Fibroblast of villous mesenchyme (primary cell): ENCODE measurements at places on chromosomes 5 and 9. TPM values are rescaled to one million over a fixed set of nuclear protein-coding genes. Genes with fewer than 3 reads are reported as not detected.
A peak's percentile ranks its signal among the peaks of the same experiment; 100 is the strongest.

- no peak for DNase-seq
Observed at GRCh38 chr9:112337547-112337946, 4.1 kb upstream of the PTBP3 start.

DNA sequence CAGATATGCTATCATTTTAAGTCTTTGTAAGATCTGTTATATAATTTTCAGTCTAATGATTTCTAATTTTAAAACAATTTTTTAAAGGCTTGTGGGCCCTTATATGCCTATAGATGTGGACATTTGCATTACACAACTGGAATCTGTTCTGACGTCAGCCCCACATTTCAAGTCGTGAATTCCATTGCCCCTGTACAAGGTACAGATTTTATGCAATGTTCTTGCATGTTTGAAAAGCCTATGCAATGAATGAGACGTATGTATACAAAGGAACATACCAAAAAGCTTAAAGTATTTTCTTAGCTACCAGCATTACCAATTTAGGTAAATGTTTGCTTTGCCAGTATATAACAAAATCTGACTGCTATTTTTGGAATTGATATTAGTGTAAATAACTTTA is 77.2 kb downstream of the ITGA1 start:
- peak; percentile 97 for DNase-seq

- DNase-seq = peak; percentile 63
Observed at GRCh38 chr5:38831909-38832308, 13.9 kb upstream of the OSMR start.

DNA sequence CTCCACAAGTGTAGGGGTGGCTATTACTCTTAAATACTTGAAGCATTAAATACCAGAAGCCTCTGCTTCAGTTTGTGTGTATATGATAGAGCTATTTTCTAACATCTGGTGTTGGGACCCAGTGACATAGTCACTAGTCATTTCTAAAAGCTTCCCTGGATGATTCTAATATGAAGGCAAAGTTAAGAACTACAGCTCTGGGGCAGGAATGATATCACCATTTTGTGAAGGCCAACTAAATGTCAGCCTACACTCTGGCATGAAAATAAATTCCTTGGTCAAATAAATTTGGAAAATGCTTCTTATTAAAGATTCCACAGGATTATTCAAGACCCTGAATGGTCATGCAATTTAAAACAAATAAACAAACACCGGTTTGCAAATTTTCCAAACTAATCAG is 197.7 kb downstream of the PLK2 start:
- no peak for DNase-seq

- DNase-seq = no peak
Observed at GRCh38 chr5:156647034-156647451, 203.1 kb upstream of the PPP1R2B start.

DNA sequence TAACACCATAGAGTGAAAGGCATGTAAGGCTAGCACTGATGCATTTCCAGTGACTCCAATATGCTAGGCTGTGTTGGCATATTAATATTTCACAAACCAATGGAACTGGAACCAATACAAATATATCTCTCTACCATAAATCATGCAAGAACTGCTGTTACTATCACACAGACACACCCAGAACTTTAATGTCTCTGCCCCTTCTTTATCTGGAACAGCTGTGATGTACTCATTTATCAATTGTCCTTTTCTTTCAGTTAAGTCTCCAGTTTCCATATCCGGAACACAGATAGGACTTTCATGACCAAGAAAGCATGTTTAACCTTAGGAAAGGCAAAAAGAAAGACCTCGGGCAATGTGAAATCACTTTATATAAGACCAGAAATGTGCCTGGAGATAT is 70.3 kb downstream of the SPTLC1 start:
- no peak for DNase-seq

GRCh38 chr9:112863214-112863613 is 27.5 kb downstream of the SLC46A2 start:
- peak; percentile 72 for DNase-seq

DNA sequence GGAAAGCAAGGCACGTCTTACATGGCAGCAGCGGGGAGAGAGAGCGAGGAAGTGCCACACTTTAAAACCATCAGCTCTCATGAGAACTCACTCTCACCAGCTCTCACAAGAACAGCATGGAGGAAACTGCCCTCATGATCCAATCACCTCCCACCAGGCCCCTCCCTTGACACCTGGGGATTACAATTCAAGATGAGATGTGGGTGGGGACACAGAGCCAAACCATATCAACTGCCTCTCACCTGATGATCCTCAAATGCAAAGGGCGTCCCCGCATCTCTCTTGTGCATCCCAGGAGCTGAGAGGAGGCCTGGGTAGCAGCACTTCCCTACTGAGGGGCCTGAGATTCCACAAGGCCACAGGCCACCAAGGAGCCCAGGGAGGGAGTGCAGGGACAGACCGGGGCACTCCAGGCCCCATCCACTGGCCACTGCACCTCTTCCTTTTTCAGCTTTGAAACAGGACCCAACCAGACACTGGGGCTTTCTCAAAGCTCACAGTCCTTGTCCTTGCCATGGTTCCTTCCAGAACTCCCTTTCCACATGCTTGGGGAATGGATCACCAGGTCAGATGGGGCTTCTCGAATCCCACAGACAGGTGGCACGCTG is 54.5 kb upstream of the IL17B start:
- peak; percentile 81 for DNase-seq

- DNase-seq = peak; percentile 0
Observed at GRCh38 chr9:10612641-10613398, at the start of gene PTPRD. TSS of gene PTPRD (minus strand) at chr9:10613002.

DNA sequence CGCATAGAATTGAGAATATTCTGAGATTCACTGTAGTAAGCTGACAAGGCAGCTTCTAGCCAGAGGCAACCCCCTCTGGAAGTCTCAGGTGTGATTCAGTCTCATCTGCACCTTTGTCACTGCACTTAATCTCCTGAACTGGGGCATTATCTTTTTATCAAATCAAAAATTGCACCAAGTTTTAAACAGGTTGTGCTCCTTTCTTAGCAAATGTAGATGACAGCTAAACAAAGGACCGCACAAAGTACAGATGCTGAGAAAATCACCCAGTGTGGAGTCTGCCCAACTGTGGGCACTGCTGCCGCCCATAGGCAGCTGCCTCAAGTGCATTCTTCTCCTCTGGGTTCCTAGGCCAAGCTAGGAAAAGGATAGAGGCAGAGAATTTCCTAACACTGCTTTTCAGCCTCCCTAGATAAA is 51.1 kb downstream of the STARD4 start:
- DNase-seq = peak; percentile 12

GRCh38 chr5:90675222-90675621 is 116.6 kb downstream of the ADGRV1 start:
- DNase-seq = no peak

DNA sequence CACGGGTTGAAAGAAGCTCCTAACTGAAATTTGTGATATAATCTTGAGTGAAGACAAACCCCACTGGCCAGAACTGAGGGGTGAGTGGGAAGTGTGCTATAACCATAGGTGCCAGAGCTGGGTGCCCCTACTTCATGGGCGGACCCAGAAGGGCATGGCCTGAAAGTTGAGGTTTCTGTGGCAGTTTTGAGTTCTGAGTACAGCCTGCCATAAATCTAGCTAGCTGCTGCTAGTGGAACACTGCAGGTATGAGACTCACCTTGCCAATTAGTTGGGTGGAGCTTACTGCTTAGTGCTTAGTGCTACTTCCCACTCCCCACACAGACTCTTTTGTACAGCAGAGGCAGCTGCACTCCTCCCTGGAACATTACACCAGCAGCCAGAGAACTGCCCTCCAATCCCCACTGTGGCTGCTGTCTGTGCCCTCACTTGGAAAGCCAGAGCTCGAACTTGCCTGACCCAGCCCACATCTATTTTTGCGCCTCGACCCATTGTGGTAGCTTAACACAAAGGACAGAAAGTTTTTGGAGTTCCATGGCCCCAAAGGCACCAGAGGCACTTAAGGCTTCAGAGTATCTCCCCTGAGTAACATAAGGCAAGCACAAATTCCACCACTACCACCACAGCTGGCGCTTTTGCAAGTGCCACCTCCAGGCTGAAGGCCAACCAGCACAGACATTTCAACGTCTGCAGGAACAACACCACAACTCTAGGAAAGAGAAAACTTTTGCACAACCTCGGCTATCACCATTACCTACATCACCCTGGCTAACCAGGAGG is 27.1 kb upstream of the PTGER4 start:
- DNase-seq = no peak

GRCh38 chr5:68285851-68286611 is 70.5 kb downstream of the PIK3R1 start:
- peak; percentile 77 for DNase-seq

GRCh38 chr9:23526806-23527205 is 299.2 kb downstream of the ELAVL2 start:
- no peak for DNase-seq

GRCh38 chr5:3033033-3033755 is 281.7 kb upstream of the IRX2 start:
- no peak for DNase-seq

DNA sequence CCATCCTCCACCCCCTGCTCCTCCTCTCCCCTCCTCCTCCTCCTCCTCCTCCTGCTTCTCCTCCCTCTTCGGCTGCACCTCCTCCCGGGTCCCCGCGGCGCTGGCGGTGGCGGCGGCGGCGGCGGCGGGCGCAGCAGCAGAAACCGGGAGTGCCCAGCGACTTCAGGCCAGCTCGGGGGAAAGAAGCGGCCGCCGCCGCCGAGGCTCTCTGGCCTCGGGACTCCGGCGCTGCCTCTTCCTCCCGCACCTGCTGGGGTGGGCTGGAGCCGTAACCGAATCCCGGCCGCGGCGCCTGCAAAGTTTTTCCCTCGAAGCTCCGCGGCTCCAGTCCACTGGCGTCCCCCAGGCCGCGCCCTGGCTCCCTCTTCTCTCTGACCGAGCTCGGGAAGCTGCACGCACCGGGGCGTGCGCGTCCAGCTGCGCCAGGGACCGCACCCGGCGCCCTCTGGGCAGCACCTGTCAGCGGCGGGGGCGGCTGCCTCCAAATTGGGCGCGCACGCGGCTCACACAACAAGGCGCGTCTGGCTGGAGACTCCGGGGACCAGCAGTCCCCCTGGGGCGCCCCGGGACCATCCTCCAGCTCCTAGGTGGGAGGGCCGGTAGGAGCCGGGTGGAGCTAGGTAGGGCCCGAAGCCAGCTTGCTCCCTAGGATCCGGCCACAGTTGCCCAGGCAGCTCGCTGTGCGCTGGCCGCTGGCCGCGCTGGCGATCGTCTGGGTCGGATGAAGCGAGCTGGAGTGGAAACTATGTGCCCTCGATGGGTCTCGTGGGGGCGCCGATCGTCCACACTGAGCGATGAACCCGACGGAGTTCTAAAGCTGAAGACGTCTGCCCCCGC is at the start of gene MCTP1:
TSS of gene MCTP1 (minus strand) at position 523 of the 837 bp plus-strand sequence.
- peak; percentile 5 for DNase-seq

- no peak for DNase-seq
Observed at GRCh38 chr5:11304641-11305040, 543.6 kb upstream of the DAP start.

DNA sequence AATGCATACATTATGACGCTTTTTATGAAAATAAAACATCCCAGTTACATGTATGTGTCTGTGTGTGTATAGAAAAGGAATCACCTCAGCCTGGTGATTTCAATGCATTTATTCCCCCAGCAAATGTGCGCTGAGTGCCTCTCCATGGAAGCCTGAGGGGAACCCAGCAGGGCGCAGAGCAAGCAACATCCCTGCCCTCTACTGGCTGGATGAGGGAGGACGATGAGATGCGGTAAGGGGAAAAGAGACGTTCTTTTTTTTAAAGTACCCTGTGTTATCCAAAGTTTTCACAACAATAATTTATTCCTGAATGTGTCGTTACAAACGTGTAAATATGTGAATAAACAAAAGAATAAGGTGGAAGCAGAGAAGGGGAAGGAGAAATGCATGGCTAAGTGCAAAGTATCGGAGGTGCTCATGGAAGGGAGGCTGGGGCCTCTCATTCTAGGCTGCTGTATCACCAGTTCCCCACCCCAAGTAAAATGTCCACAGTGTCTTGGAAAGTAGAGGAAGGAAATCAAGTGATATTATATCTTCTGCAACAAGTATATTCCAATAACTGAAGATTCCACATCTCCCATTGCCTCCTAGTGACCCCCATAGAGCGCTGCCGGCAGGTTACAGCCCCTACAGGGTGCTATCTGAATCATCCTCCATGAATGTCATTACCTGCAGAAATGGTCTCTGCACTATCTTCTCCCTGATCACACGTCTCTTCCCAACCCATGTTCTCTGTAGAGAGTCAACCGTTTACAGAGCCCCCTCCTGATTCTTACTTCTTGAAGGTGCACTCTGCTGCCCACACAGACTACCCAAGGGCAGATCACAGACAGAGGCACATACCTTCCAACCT is 13.0 kb upstream of the ABLIM3 start:
- no peak for DNase-seq

DNA sequence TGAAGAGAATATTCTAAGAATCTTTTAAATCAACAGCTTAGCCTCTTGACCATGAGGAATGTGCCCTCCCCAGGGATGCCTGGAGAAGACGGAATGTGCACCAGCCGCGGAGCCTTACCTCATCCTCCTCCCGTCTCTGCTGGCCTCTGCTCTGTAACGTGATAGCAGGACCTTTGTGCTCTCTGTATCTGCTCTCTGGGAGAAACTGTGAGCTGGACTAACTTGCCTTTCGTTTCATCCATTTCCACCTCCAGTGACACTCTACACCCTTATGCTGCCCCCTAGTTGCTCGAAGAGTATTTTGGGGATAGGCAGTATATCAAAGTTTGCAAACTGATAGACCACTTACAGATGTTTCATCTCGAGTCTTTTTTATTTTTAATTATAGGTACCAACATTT is 141.4 kb downstream of the NPR3 start:
- DNase-seq = peak; percentile 19

DNA sequence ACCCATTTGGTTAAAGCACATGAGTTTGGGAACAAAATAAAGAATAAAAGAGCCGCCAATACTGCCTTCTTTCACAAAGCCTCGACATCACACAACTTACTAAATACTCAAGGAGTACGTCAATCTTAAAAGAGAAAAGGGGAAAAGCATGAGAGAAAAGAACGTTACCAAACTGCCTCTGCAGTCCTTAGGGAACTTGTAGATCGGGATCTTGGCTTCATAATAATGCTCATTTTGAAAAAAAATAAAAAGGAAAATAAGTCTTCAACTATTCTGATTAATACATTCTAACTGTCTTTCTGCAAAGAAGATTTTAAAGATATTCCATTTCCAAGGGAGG is 618.4 kb downstream of the PDE4D start:
- DNase-seq = no peak

ISL1 gene
- total RNA-seq = not detected in 2 replicates

RC3H2 gene
- 52.8 and 67.8 TPM in 2 replicates for total RNA-seq

WDR70 gene
- 23.5 and 29.4 TPM in 2 replicates for total RNA-seq

BHMT2 gene
- 21.3 and 34.5 TPM in 2 replicates for total RNA-seq

ABCA2 gene
- total RNA-seq = 14.7 and 15.5 TPM in 2 replicates

ZBED3 gene
- total RNA-seq = 1.3 and 2.6 TPM in 2 replicates

PDE6A gene
- total RNA-seq = under 0.01 TPM in 1 of 2 replicates, not detected in the other

SPINK7 gene
- total RNA-seq = not detected in 2 replicates

MARCOL gene
- not detected in 2 replicates for total RNA-seq

EDIL3 gene
- 57.0 and 108 TPM in 2 replicates for total RNA-seq

ADAMTSL2 gene
- total RNA-seq = under 0.01 and 0.32 TPM in 2 replicates

ADAMTS16 gene
- total RNA-seq = under 0.01 and 2.6 TPM in 2 replicates

HAPLN1 gene
- total RNA-seq = 0.43 and 3.9 TPM in 2 replicates

CD72 gene
- total RNA-seq = 0.86 and 1.3 TPM in 2 replicates

GABRA6 gene
- total RNA-seq = not detected in 2 replicates

PHYHD1 gene
- 9.9 and 11.9 TPM in 2 replicates for total RNA-seq
